ENCODE measurements at places on chromosomes 11 and 22.

- DNase-seq, result no peak
Measured at GRCh38 chr11:32386770-32387377, 48.5 kb downstream of the WT1 start.

GRCh38 chr11:119181677-119182412 is 3.4 kb upstream of the NHERF4 start:
- DNase-seq, result no peak

DNA sequence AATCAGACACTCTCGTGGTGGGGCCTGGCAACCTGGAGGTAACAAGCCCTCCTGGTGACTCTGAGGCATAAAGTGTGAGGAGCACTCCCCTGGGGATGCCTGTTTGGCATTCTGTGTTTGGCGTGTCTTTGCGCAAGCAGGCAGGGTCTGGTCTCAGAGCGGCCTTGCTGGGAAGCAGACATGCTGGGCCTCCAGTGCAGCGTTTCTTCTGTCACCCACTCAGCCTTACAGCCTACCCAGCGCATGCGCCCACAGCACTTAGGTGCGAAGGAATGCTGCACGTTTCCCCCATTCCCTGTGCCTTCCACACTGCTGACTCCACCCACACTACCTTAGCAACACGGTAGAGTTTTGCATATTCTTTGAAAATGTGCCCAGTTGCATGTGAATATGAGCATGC is 7.4 kb upstream of the CXCR5 start:
- DNase-seq, result no peak

GRCh38 chr11:16863389-16863788 is 124.9 kb downstream of the C11orf58 start:
- no peak for DNase-seq

- DNase-seq, result no peak
Measured at GRCh38 chr22:33656808-33657628, 263.3 kb downstream of the LARGE1 start.

All from NCI-H446 (cell line).